ENCODE measurements at places on chromosomes 4 and X.

DNA sequence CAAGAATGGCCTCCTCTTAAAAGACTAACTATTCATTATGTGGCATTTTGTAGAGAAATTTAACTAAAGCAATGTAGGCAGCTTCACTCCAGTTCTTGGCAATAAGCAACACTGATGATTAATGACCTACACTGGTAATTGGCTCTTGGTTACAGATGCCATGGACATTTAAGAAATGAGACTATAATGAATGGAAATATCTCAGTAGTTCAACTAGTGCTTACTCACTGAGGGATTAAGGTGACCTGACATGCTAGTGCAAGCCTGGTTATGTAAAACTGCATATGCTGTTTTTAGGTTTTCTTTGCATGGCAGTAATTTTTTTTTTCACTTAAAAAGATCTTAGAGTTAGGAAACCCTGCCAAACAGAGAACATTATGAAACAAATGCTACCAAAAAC, 152.7 kb upstream of the AADAT start:
- no peak for DNase-seq

- no peak for DNase-seq
These were observed 1.5 kb upstream of the GDPD2 start for GRCh38 chrX:70421618-70422017.

- DNase-seq, result no peak
These were observed 110.1 kb downstream of the COX18 start for GRCh38 chr4:72959411-72959810.

- DNase-seq, result no peak
These were observed 24.6 kb downstream of the SPANXD start for GRCh38 chrX:141673946-141674345.

GRCh38 chr4:142353149-142353738, 492.9 kb downstream of the INPP4B start:
- DNase-seq, result no peak

GRCh38 chr4:55763996-55764395, 55.6 kb upstream of the EXOC1L start:
- DNase-seq, result no peak

DNA sequence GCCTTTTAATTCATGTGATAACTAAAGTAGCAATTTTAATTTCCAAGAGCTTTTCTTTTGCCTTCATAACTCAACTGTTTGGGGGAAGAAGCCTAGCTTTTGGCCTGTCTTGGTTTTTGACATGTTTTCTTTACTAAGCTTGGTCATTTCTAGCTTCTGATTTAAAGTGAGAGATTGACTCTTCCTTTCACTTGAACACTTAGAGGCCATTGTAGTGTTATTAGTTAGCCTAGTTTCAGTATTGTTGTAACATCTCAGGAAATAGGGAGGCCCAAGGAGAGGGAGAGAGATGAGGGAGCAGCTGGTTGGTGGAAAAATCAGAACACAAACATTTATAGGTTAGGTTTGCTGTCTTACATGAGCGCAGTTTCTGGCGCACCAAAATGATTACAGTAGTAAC, 44.8 kb downstream of the DCLK2 start:
- DNase-seq, result no peak

All from cortex of kidney (tissue), 1 donor.